Fibroblast of mammary gland (primary cell): ENCODE measurements at places on chromosomes 6 and 20.
A peak's percentile ranks its signal among the peaks of the same experiment; 100 is the strongest.

DNA sequence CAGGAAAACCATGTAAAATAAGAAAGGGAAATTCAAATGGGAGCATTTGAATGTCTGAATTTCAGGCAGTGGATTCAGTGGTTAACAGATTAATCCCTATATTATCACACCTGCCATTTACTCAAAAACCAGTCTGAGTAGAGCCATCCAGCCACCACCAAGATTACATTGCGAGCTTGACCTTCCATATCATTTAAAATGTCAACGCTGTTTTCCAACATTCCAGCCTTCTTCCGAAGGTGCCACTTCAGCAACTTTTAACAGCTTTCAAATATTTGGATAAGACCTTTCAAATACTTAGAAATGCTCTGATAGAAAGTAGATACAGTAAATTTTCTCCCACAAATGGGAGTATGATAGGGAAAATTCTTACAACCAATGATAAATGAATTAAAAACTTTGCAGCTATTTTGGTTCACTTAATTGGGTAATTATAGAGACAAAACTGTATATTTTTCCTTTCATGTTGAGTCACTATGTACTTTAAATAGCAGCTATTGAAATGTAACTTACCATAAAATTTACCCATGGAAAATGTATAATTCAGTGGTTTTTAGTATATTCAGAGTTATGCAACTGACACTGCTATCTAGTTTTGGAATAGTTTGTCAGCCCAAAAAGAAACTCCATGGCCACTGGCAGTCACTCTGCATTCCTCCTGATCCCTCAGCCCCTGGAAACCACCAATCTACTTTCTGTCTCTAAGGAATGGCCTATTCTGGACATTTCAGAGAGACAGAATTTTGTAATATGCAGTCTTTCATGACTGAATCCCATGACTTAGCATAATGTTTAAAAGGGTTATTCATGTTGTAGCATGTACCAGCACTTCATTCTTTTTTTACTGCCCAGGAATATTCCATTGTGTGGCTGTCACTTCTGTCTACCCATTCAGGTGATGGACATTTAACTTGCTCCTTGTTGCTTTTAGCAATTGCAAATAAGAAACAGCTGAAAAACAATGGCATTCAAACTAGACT is 21.5 kb downstream of the EZR start:
- DNase-seq = peak; percentile 32

DNA sequence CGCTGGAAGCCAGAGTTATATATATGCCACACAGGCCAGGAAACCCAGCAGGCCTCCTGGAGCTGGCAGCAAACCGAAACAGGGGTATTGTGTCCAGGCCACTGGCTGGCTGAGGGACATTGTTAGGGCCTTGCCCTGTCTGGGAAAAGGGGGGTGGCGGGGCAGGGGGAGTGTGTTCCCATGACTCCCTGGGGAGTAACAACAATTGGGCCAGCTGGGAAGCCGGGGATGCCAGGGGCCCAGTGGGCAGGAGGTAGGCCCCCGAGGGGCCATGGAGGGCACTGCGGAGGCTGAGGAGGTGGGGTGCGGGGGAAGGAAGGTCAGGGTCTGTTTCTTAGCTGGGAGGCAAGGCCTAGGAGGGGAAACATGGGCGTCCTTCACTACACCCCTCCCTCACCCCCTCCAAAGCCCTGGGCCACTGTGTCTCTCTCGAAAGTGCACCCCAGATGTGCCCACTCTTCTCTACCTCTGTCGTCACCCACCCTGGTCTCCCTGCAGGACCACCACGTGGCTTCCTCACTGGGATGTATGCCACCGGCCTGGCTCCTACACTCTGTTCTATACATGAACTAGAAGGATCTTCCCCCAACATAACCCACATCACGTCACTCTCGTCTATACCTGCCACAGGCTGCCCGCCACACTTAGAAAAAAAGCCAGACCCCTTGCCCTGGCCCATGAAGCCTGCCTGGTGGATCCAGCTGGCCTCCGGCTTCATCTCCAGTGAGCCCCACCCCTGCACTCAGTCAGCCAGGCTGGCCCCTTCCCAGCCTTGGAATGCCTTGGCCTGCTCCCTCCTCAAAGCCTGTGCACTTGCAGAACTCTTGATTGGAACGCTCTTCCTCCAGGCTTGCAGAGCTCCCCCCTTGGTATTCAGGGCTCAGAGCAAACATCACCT is 7.8 kb upstream of the E2F1 start:
- DNase-seq = no peak

DNA sequence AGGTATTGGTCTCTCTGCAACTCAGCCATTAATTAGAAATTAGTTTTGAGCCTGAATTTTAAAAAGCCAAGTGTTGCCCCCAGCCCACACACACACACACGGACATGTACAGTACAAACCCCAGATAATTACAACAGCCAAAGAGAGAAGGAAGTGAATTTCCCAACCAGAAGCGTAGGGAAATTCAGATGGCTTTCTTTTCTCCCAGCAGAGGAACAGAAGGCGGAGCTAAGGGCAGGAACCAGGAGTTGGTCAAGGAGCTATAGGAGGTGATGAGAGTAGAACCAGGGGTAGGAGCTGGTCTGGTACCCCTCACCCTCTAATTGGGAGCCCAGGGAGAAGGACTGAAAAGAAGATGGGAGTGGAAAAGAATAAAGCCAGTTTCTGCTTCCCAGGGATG is 3.9 kb upstream of the ZBTB9 start:
- DNase-seq = no peak

DNA sequence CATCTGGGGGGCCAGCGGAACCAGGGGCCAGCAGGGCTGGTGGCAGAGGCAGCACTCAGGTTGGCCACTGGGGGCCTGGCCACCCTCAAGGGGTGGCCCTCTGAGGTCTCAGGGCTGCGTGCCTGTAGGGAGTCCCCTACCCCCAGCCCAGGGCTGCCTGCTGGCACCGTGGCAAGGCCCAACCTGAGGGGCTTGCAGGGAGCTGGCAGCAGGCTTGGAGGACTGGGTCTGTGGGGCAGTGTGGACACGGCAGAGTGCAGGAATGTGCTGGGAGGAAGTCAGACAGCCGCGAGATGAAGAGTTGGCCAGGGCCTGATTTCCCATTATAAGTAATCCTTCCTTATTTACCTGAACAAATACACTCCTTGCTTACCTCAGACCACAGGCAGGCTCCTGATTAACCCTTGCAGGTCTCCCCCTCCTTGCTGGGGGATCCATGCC is at the start of gene SPDEF:
Gene SPDEF, minus strand, starts transcription at position 299 of the 441 bp plus-strand sequence. CDS start 11,874 bp downstream, outside the sequence.
- DNase-seq = no peak

DNA sequence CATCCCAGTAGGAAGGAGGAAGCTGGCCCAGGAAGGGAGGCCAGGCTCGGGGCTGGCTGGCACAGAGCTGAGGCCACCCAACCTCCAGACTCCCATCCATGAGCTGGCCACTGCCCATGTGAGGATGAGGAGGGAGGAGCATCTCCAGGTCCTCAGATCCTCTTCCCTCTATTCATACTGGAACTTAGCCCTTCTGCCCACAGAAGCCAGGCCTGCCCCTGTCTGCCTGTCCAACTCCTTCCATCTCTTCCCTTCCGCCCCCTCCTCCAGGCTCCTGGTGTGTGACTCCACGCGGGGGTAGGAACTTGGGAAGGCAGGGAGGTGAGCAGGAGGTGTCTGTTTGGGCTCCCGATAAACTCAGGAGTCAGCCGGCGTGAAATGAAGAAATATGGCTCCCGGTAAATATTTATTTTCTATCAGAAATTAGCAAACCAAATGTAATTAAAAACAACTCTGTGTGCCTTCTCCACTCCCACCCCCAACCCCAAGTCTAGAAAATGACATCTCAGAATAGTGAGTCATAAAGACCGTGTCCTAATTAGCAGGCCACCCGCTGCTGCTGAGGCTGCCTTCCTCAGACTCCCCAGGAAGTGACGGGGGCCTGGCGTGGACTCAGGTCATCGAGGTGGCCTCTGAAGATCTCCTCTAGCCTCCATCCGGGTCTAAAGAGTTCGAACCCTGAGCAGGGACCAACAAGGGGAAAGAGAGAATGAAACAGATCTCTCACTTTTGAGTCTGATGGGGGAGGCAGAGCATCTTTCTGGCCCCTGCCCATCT is 81.9 kb downstream of the MDGA1 start:
- peak; percentile 51 for DNase-seq

DNA sequence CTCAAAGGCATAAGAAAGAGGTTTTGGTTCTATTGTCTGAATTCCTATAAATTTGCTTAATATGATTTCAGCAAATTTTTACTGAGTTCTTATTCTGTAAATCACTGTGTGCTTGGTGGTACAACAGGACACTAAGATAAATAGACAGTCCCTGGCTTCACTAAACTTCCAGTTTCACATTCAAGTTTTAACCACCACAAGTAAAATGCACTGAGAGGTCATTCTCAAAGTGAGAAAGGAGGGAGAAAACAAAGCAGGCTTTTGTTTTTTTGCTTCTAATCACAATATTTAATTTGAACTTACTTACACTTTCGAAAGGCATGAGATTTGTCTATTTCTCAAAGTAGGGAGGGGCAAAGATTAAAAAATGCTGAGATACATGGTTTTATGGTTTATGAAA is 445.7 kb downstream of the CDC5L start:
- no peak for DNase-seq

DNA sequence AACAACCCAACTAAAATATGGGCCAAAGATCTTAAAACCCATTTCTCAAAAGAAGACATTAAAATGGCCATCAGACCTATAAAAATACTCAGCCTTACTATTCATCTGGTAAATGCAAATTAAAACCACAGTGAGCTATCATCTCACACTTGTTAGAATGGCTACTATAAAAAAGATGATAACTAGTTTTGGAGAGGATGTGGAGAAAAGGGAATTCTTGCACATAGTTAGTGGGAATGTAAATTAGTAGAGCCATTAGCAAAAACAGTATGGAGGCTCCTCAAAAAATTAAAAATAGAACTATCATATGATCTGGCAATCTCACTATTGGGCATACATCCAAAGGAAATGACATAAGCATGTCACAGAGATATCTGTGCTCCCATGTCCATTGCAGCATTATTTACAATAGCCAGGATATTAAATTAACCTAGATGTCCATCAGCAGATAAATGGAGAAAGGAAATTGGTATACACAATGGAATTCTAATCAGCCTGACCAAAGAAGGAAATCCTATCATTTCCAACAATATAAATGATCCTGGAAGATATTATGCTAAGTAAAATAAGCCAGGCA is 2.9 kb downstream of the SIRPB1 start:
- no peak for DNase-seq

GRCh38 chr6:87494761-87495422 is 22.1 kb downstream of the SLC35A1 start:
- no peak for DNase-seq

GRCh38 chr6:109048670-109049415 is 45.8 kb downstream of the SESN1 start:
- DNase-seq = no peak

DNA sequence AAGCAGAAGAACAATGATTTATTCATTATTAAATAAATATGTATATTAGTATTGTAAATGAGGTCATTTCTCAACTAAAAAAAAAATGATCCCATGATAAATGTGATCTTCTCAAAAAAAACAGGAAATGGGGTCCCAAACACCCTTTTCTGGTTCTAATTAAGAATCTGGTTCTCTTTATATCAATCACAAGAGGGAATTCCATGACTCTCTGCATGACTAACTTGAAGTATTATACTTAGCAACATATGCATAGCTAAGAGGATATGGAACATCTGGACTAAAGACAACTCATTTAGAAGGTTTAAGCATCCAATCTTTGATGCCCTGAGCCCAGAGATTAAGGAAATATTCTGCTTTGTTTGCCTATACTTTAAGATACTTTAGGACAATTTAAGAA is 89.7 kb upstream of the EMILIN3 start:
- DNase-seq = peak; percentile 83

DNA sequence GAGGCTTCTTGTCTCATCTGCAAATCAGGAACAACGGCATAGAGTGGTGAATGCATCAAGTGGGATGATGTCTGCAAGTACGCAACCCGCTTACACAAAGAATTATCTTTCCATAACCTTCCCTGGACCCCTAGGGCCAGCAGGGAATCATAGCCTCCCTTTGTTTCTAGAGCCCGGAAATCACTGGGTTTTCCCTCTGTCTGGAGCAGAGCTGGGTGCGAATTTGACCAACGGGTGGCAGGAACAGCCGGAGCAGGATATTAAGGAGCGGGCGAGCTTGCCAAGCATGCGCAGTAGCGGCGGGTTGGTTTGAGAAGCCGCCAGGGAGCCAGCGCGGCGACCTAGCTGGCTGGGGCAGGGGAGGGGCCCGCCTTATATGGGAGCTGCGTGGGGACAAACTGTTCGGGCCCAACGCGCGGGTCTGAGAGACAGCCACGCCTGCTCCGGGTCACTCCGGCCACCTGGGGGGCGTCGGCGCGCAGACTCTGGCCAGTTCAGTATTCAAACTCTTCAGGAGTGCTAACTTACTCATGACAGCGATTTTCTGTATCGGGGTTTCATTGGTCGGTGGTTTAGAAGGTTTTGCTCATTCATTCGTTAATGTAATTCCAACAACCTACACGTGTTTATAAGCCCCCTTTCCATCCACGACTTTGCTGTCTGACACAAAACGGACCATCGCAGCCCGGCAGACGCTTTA is 1.6 kb upstream of the KIF16B start:
- DNase-seq = peak; percentile 81

GRCh38 chr6:116463301-116463700 is 2.1 kb downstream of the CALHM6 start:
- DNase-seq = no peak

GRCh38 chr6:93300661-93301060 is 118.7 kb downstream of the EPHA7 start:
- no peak for DNase-seq

GRCh38 chr6:31966997-31967925 is 4.7 kb downstream of the DXO start:
- DNase-seq = no peak

GRCh38 chr20:60035-60918 is 27.2 kb upstream of the DEFB125 start:
- no peak for DNase-seq

DNA sequence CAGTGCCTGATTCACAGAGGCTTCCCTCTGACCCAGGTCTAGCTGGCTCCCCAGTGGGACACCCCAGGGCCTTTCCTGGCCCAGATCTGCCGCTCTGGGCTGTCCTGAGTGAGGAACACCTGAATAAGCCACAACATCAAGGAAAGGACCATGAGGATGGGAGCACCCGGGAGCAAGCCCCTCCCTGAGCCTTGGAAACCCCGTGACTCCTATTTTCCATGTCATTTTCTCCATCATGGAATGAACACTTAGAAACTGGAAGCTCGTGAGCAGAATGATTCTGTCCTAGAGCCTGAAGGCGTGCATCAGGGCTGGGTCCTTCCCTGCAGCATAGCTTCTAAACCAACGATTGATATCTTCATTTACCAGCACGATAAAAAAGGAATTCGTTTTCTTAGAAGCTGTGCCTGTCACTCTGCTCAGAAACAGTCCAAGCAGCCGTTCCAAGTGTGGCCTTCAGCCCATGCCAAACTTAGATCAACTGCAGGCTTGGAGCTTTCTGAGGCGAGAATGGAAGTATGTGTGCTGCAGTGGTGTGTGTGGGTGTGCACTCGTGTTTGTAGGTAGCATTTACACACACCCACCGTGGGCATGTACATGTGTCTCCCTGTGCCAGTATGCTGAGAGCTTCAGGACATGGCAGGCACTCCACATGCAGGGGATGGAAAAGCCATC is 83.2 kb upstream of the FOXC1 start:
- DNase-seq = no peak

- no peak for DNase-seq
These were observed 37.0 kb upstream of the SOX4 start for GRCh38 chr6:21556511-21556910.
